ENCODE measurements at places on chromosomes 3 and 15.

DNA sequence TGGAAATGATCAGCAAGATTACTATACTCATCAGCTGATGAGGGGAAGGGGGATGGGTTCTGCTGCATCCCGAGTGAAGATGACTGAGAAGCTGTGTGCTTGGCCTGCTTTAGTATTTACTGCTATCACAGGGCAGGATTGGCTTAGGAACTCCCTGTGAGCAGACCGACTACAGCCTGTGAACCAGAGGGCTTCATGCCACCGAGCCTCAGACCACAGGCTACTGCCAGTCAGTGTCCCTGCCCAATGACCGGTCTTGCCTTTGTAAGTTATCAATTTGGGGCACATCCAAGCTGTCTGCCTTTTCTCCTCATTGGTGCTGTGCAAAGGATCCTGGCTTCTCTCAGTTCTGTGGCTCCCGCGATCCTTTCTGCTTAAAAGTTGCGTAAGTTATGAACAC, 71.5 kb downstream of the PDCD6IP start:
- no peaks in the 10 kb centered on the region for H3K4me1 ChIP-seq
- no peak for DNase-seq
- no peaks in the 10 kb centered on the region for H3K27me3 ChIP-seq
- peaks cover 9% of the 10 kb centered on the region for H3K36me3 ChIP-seq

GRCh38 chr15:75641603-75642002, 1.6 kb upstream of the IMP3 start:
- H3K4me3 ChIP-seq, result no peak overlapping the region
- peaks cover 46% of the 10 kb centered on the region for H3K4me1 ChIP-seq
- peak; percentile 40 for DNase-seq
- no peaks in the 10 kb centered on the region for H3K27me3 ChIP-seq
- H3K36me3 ChIP-seq, result no peaks in the 10 kb centered on the region

DNA sequence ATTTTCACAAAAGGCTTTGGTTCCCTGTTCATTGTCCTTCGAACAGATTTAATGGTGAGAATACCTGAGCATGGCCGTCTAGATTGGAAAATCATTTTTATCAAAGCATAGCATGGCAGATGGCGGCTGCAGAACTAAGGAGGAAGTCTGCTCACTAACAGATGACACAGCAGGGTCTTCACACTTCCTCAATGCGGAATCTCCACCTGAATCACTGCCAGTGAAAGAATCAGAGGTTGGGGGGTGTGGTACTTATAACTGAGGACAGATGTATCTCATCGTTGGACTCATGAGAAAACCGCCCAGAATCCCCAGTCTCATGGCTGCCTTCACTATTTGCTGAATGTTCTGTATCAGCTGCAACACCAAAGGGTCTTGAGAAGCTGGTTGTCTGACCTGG, 31.6 kb upstream of the PYGO1 start:
- peaks cover 12% of the 10 kb centered on the region for H3K4me1 ChIP-seq
- no peaks in the 10 kb centered on the region for H3K27me3 ChIP-seq
- H3K36me3 ChIP-seq, result no peaks in the 10 kb centered on the region
- DNase-seq, result no peak
- H3K4me3 ChIP-seq, result no peak overlapping the region

DNA sequence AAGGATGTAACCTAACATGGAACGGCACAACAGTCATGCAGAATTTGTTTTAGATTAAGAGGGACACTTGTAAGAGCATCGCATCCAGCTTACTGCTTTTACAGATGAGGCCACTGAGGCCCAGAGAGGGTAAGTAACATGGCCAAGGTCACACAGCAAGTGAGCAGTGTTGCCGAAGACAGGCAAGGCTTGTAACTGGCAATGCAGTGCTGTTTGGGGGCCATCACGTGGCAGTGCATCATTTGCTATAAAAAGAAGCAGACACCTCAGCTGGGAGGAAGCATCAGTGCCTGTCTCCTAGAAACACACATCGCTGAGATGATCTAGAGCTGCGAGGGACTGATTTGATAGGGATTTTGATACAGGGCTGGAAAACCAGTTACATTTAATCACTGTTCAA, 108.2 kb upstream of the PROK2 start:
- H3K27me3 ChIP-seq, result no peaks in the 10 kb centered on the region
- no peak overlapping the region for H3K4me3 ChIP-seq
- H3K36me3 ChIP-seq, result no peaks in the 10 kb centered on the region
- DNase-seq, result no peak
- no peak overlapping the region for H3K27ac ChIP-seq
- no peaks in the 10 kb centered on the region for H3K4me1 ChIP-seq

DNA sequence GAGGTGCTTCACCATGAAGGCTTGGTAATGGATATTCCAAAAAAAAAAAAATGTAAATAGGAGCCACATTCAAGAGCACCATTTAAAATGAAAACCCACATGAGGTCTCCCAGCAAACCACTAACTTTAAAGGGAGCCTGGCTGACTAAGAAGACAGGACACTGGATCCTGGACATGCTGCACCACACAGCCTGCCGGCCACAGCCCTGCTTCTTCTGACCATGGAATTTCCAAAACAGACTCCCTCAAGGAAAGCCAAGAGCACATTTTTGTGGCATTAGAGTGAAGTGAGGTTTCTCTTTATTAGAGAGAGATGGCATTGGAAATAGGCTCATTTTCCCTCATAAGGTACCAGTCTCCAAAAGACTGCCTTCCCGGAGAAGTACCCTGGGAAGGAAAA, 113.9 kb downstream of the RORA start:
- H3K27ac ChIP-seq, result no peak overlapping the region
- DNase-seq, result no peak
- H3K4me3 ChIP-seq, result no peak overlapping the region
- no peaks in the 10 kb centered on the region for H3K36me3 ChIP-seq
- no peaks in the 10 kb centered on the region for H3K27me3 ChIP-seq

DNA sequence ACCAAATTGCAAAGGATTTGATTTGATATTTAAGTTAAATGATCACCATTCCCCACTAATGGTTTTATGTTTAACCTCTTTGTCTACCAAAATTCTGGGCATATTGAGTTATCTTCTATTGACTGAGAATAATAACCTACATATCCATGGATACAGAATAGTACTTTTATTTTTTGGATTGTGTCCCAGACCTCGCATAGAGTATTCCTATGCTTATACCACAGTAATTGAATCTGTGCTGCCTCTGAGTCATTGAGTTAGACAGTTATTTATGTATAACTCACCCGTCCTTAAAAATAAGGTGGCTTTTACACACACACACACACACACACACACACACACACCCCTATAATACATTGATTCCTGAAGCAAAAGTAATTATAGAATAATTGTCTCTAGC, 690.1 kb upstream of the BCHE start:
- no peak overlapping the region for H3K27ac ChIP-seq
- H3K4me1 ChIP-seq, result no peaks in the 10 kb centered on the region
- DNase-seq, result no peak

DNA sequence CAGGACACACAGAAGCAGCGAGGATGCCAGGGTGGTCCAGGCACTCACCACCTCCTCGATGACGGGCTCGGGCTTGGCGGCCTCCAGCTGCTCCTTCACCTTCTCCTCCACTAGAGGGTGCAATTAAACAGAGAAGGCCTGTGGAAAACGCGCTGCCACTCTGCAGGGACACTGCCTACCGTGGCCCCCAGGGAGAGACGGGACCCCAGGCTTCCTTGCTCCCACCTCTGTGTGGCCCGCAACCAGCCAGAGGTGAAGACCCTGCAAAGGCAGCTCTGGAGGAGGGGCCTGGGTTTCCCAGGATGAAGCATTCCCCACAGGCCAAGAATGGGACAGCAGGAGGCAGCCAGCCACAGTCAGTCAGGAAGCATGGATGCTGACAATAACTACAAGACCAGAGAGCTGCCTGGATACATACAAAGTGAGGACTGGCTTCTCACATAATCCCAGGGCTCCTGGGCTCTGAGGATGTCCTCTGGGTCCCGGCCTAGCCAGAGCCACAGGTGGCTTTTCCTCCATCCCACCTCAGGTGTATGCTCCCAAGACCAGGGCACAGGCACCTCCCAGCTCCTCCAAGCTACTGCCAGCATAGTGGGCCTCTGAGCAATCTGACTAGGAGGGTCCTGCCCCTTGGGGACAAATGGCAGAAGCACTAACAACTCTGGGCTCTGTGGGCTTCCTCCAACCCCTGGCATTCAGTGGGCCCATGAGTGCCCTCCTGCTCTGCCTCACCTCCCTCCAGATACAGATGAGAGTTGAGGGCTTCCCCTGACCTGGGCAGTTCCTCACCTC, 46.2 kb downstream of the PTH1R start:
- H3K27me3 ChIP-seq, result no peaks in the 10 kb centered on the region
- no peak for DNase-seq
- H3K4me3 ChIP-seq, result no peak overlapping the region
- H3K27ac ChIP-seq, result no peak overlapping the region
- H3K4me1 ChIP-seq, result peaks cover 35% of the 10 kb centered on the region

- no peaks in the 10 kb centered on the region for H3K36me3 ChIP-seq
- H3K27me3 ChIP-seq, result no peaks in the 10 kb centered on the region
- peak; percentile 24 for DNase-seq
- no peaks in the 10 kb centered on the region for H3K4me1 ChIP-seq
These were observed 5.7 kb upstream of the FBLN2 start for GRCh38 chr3:13543253-13543652.

GRCh38 chr15:76147906-76148570, 88.3 kb downstream of the TMEM266 start:
- no peak overlapping the region for H3K4me3 ChIP-seq
- no peak overlapping the region for H3K27ac ChIP-seq
- H3K36me3 ChIP-seq, result no peaks in the 10 kb centered on the region
- DNase-seq, result peak; percentile 51
- peaks cover 7% of the 10 kb centered on the region for H3K4me1 ChIP-seq

DNA sequence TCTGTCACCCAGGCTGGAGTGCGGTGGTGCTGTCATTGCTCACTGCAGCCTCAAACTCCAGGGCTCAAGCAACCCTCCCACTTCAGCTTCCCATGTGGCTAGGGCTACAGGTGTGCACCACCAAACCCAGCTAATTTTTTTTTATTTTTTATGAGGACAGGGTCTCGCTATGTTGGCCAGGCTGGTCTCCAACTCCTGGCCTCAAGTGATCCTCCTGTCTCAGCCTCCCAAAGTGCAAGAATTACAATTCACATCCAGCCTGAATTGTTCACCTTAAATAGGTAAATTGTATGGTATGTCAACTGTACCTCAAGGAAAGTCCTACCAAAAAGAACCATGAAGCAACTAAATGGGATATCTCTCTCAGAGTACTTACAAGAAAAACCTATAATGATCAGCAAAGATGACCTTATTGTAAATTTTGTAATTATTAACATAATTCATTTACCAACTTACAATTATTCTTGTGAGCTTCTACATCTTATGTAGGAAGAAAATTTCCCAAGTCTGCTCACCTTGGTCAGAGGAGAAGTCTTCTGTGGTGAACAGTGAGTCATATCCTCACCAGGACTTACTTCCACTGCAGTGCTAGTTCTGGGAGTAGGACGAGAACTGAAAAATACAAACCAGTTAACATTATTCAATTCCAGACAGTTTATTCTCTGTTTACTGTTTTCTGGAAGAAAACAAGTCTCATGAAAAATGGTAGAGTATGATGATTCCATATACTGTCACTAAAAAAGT, 54.4 kb downstream of the ULK4 start:
- H3K27me3 ChIP-seq, result no peaks in the 10 kb centered on the region
- H3K4me3 ChIP-seq, result no peak overlapping the region
- H3K36me3 ChIP-seq, result no peaks in the 10 kb centered on the region
- H3K27ac ChIP-seq, result no peak overlapping the region
- DNase-seq, result no peak
- H3K4me1 ChIP-seq, result no peaks in the 10 kb centered on the region

- DNase-seq, result no peak
- H3K27me3 ChIP-seq, result no peaks in the 10 kb centered on the region
- no peak overlapping the region for H3K27ac ChIP-seq
- no peaks in the 10 kb centered on the region for H3K36me3 ChIP-seq
- peaks cover 17% of the 10 kb centered on the region for H3K4me1 ChIP-seq
These were observed 60.5 kb upstream of the LRTM1 start for GRCh38 chr3:54988302-54988837.

DNA sequence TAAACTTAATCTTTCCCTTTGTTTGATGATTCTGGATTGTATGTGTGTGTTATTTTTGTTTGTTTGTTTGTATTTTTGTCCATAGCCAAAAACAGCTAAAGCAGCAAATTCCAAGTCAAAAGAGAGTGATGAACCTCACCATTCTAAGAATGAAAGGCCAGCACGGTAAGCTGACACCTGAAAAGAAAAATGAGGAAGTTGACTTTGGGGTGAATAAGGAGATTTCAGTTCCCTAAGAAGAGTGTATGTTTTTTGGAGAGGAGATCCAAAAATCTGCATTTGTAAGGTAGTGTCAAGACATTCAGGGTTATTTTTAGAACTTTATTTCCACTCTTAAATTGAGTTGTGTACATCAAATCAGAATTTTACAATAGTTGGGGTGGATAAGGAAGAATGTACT, 52.3 kb upstream of the UTS2B start:
- no peak overlapping the region for H3K27ac ChIP-seq
- no peak overlapping the region for H3K4me3 ChIP-seq
- no peaks in the 10 kb centered on the region for H3K27me3 ChIP-seq
- H3K36me3 ChIP-seq, result peaks cover 15% of the 10 kb centered on the region
- no peak for DNase-seq

GRCh38 chr15:28127036-28127435, 27.9 kb upstream of the OCA2 start:
- H3K4me1 ChIP-seq, result no peaks in the 10 kb centered on the region
- no peak overlapping the region for H3K4me3 ChIP-seq
- no peak overlapping the region for H3K27ac ChIP-seq
- peaks cover 22% of the 10 kb centered on the region for H3K36me3 ChIP-seq

Measured in thyroid gland (tissue), 4 donors.